ENCODE measurements at places on chromosomes 1 and 21.

GRCh38 chr1:14055442-14056223 lies 355.6 kb downstream of the PRDM2 start:
- DNase-seq, result no peak

DNA sequence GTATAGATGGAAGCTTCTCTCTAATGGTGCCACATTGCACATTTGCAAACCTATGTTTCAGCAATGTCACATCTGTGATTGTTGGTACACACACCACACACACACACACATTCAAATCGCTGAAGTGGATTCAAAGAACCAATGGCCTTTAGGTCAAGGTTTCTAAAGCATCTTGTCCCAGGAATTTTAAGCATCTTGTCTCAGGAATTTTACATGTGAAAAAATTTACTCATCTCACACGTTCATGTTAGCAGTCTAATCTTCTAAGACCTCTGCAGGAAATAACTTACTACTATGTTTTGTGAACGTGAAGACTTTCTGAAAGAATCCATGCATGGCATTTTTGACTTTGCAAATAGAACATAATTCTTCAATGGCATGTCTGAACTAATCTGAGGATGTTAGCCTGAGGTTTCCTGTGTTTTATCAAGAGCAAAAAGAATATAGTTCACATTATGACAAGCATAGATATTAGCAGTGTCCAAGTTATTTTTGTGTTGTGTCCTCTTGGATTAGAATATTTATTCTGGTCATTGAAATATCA lies 125.1 kb downstream of the CYYR1 start:
- no peak for DNase-seq

GRCh38 chr1:43711049-43711448 lies 3.7 kb downstream of the ST3GAL3 start:
- DNase-seq, result no peak

DNA sequence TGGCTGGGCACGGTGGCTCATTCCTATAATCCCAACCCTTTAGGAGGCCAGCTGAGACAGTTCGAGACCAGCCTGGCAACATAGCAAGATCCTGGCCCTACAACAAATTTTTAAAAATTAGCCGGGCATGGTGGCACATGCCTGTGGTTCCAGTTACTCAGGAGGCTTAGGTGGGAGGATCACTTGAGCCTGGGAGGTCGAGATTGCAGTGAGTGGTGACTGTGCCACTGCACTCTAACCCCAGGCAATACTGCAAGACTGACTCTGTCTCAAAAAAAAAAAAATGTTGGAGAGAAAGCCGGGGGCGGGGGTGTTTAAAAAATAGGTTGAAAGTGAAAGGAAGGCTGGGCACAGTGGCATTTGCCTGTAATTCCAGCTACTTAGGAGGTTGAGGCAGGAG lies 16.5 kb downstream of the CLDN19 start:
- no peak for DNase-seq

- no peak for DNase-seq
These were observed 23.8 kb downstream of the HSD11B1 start for GRCh38 chr1:209728466-209728865.

DNA sequence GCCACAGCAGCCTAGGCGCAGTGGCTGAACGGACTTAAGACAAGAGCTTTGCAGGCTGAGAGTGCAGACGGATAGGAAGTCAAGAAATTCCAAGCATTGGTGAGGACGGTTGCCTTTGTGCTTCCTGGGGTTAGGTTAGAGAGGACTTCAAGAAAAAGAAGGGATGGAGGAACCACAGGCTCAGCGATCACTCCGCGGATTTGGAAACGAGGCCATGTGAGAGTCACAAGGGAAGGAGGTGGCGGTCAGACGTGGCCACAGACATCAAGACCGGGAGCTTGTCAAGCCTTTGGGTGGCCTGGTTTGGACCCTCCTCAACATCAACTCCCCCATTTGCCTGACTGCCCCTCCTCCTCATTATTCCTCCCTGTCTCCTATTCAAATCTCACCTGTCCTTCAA lies 62.3 kb downstream of the NID1 start:
- no peak for DNase-seq

DNA sequence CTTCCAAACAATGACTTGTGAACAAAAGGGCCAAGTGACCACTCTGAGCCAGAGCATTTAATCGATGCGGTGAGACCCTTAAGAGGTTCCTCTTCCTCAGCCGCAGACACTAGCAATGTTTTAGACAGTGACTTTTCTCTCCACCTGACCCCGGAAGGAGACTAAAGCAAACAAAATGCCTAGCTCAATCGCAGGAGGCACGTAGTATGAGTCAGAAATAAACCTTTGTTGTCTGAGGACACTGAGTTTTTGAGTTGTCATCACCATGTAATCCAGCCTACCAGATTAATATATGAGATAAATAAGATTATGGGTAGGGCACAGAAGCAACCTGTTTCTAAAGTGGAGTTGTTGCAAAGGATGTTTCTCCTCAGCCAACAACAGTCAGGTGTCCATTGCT lies 326.2 kb upstream of the DUSP10 start:
- no peak for DNase-seq

GRCh38 chr21:25963181-25963580 lies 207.4 kb downstream of the APP start:
- DNase-seq, result no peak

- no peak for DNase-seq
These were observed 359.8 kb upstream of the KAZN start for GRCh38 chr1:14238472-14239307.

GRCh38 chr1:19074361-19074901 lies 118.0 kb upstream of the IFFO2 start:
- DNase-seq, result peak; percentile 75

GRCh38 chr1:163820226-163820625 lies 498.5 kb downstream of the NUF2 start:
- DNase-seq, result no peak

DNA sequence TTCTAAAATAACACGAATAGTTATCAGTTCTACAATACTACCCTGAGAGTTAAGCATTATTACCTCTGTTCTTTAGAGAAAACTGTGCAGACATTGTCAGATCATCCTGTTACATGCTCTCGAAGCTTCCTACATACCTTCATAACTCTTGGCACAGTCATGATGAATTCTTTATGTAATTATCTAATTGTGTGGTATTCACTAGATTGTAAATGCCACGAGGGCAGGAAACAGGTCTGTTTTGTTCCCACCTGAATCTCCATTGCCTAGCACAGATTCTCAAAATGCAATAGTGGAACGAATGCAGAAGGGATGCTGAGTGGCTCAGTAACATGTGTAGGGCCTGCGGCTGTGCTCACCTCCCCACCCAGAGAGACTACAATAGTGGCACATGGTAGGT lies 3.4 kb downstream of the SYT2 start:
- no peak for DNase-seq

GRCh38 chr1:243849421-243850201 lies 432 bp downstream of the AKT3 start:
- DNase-seq, result peak; percentile 84

DNA sequence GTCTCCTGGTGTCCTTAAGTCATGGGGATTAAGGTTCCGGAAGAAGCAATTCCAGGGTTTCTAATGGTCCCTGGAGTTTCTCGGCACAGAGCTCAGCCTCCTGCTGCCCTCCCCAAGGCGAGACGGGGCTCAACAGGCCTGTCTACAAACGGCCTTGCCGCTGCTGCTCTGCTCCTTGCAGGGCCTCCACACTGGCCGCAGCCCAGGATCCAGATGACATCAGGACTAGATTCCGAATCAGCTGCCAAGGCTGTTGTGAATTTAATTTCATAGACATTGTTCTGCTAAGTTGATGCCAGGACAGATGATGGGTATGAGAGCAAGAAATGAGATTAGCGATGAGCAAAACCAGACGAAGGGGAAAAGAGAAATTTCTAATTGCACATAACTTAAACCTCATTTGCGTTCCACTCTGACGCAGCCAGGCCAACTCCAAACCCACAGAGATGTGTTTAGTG lies 103.6 kb upstream of the BACE2 start:
- no peak for DNase-seq

DNA sequence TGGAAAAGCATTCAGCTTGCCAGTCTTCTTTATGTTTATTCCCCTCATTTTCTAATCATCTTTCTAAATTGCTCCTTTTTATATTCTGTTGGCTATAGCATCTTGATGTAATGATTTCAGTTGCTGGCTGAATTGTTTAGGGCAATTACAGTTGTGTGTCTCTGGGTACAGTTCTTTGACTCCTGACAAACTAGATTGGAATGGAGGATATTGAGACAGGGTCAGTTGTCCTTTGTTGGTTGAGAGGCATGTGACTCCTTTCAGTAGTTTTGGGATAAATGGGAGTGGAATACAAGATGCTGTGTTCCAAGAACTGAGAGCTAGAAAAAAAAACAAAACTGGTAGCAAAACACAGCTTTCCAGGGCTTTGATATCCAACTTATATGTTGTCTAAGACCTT lies 1.5 kb downstream of the CENPF start:
- no peak for DNase-seq

DNA sequence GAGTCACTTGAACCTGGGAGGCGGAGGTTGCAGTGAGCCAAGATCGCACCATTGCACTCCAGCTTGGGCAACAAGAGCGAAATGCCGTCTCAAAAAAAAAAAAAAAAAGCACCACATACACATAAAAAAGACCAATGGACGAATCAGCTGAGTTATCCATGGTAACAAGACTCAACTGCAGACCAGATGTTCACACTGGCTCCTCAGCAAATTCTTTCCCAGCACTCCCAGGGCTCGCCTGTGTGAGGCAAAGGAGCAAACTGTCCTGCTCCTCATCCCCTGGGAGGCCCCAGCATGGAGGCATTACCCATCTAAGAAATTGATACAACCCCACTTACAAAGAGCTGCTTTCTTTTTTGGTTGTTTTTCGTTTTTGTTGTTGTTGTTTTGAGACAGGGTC lies 3.1 kb downstream of the TMEM234 start:
- DNase-seq, result no peak

DNA sequence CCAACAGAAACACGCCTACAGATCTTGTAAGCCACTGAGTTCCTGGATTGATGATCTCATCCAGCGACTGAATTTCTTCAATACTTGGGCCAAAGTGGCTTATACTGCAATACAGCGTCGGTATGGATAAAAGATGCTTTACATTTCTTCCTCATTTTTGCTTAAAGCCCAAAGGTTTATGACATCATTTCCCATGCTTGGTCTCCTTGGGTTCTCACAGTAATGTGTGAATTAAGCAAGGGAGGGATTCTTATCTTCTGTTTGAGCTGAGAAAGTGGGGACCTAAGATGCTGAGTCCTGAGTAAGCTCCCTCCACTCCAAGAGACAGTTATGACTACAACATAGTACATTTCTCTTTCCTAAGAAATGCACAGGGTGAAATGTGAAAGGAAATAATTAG lies 39.5 kb downstream of the LBR start:
- no peak for DNase-seq

- DNase-seq, result no peak
These were observed 202.4 kb upstream of the KAZN start for GRCh38 chr1:14396100-14396499.

- DNase-seq, result no peak
These were observed 11.2 kb downstream of the PTPRF start for GRCh38 chr1:43541721-43542401.

GRCh38 chr1:82486969-82487368 lies 686.2 kb downstream of the ADGRL2 start:
- DNase-seq, result no peak

GRCh38 chr1:59013276-59013927 lies 229.6 kb upstream of the JUN start:
- DNase-seq, result no peak

DNA sequence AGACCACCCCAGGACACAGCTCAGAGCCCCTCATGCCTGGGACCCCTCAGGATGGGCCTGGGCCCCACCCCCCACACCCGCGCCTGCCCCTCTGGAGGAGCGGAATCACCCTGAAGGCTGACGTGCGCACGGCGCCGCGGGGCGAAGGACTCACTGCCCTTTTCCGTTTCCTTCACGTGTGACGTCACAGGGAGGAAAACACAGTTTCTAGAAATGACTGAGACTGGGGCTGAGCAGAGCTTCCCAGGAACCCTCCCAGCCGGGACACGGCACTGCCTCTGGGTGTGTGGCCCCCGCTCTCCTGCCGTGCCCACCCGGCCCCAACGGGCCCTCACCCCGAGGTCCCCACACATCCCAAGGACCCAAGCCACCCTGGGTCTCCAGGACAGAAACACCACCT lies 5.4 kb upstream of the TNFRSF4 start:
- peak; percentile 76 for DNase-seq

DNA sequence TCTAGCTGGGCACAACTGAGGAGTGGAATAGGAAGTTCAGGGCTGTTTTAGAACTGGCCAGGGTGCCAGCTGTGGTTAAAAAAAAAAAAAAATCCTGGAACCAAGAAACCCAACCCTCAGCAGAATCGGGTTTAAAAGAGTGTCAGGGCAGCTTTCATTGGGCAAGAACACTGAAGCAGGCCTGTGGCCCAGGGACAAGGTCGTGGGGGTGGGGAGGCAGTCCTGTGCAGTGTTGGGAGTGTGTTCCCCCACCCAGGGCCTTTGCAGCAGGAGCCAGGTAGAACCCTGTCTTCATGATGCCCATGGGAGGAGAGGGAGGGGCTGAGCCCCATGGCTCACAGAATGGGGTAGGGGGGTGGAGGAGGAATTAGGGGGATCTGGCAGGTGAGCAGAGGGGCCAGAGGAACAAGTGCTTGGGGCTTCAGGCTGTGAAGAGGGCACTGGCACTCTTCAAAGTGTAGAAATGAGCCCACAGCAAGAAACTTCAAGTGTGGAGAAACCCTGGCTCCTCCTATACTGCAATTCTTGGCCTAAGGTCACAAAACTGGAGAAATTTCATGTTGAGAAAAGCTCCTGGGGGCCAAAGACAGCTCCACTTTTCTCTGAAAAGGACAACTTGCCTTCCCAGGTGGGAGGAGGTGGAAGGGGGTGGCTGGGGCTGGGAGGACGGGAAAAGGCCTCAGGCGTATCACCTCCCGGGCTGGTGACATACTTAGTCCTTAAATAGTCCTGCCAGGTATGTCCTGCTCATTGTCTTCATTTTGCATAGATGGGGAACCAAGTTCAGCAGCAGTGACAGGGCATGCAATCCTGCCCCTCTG lies 39.3 kb downstream of the KIAA1614 start:
- no peak for DNase-seq

- DNase-seq, result no peak
These were observed 95.2 kb downstream of the ZP4 start for GRCh38 chr1:237795558-237795957.

DNA sequence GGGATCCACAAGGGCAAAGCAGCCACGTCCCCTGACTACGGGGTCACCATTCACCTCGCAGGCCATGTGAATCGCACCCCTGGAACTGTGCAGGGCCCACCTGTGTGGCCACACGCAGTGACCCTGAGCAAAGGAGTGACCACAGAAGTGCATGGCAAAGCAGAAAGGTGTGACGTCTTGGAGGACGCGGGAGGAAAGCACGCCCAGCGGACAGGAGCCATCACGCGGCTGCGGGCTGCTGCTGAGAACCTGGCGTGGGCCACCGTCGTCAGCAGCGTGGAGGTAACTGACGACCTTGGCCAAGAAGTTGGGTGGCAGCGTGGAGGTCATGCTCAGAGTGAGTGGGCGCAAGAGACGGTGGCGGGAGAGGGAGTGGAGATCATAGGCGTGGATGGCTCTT lies 76.7 kb upstream of the C1orf174 start:
- no peak for DNase-seq
